ENCODE measurements at places on chromosomes 5 and 9.
A peak's percentile ranks its signal among the peaks of the same experiment; 100 is the strongest.

DNA sequence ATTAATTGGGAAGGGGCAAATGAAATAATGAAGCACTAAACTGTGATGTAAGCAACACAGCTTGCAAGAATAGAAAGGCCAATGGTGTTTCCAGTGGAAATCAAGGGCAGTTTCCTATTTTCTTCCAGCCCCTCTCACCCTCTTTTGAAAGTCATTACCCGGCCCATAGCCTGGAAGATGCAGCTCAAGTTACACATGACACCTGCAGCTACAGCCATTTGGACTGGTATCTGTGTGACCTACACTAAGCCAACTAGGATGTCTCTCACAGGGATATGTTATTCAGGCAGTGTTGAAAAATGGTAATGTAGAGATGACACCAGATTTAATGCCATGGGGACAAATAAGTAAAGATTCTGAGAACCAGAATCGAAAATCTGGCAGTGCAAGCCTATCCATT, 439.4 kb upstream of the ZNF462 start:
- DNase-seq, result no peak

GRCh38 chr9:115121181-115121580, 3.2 kb upstream of the TNC start:
- no peak for DNase-seq

DNA sequence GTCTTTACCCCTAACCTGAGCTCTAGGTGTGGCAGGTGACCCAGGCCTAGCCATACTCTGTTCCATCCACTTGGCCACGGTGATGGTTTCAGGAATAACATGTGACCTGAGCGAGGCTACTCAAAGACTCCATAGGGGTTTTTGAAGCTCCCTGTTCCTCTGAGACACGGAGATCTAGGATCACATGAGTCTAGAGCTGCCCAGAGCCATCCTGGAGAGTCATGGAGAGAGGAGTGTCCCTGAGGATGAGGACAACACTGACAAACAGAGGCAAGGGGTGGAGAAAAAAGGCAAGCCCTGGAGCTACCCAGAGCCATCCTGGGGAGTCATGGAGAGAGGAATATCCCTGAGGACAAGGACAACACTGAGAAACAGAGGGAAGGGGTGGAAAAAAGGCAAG, 29.5 kb upstream of the PCA3 start:
- no peak for DNase-seq

GRCh38 chr9:104850786-104851545, 77.0 kb downstream of the ABCA1 start:
- DNase-seq, result no peak

- no peak for DNase-seq
These were observed 101.1 kb upstream of the MEF2C start for GRCh38 chr5:88984040-88984439.

- DNase-seq, result no peak
These were observed 4.3 kb upstream of the GPX3 start for GRCh38 chr5:151015974-151016587.

- DNase-seq, result no peak
These were observed 281.1 kb downstream of the FER start for GRCh38 chr5:109028608-109029299.

- no peak for DNase-seq
These were observed 20.2 kb upstream of the CCDC192 start for GRCh38 chr5:127683008-127683407.

- no peak for DNase-seq
These were observed 54.6 kb downstream of the SUB1 start for GRCh38 chr5:32639943-32640342.

DNA sequence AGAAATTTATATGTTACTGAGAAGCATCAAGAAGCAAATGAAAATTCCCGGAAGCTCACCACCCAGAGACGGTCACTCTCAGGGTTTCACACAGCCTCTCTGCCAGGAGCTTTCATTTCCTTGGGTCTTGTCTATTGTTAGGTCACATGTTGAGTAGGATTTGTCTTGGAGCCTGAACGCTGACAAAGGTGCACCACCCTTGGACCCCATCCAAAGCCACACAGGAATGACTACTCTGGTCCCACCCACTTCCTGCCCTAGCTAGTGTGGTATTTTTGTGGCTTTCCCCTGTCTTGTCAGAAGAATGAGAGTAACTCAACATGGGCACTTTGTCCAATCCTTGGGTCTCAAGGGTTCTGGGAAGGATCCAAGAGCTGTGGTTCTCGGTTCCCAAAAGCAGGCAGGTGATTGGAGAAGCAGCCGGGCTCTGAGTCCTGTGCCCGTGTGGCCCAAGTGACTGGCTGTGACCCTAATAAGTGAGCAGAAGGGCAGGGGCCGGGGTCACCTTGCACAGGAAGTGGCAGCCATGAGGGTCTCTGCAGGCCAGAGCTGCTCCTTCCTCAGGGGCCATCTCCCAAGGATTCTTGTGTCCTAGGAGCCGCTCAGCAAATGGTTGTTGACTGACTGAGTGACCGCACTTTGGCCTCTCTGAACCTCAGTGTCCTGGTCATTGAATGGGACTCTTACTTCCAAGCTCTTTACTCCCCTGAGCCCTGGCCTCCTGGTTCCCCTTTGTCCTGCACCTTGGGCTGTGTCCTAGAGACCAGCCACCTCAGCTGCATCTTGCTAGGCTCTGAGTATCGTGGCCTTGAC, 6.9 kb downstream of the FGD3 start:
- DNase-seq, result peak; percentile 74

DNA sequence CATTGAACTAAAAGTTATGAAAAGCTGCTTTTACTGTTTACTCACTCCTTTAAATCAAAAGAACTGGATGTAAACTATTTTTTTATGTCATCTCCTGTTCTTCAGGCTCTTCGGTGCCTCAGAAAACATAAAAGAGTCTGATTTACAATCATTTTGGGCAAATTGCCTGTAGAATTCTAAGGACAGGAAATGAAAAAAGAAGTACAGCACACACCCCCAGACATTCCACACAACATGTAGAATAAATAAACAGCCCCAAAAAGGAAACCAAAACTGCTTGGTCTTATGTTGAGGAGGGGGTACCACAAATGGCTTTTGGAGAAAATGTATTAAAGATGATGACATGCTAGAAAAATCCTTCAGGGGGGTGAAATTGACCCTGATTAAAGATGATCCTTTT, 57.2 kb downstream of the ITGA1 start:
- DNase-seq, result no peak

- DNase-seq, result no peak
These were observed 6.9 kb downstream of the AK3 start for GRCh38 chr9:4734150-4734549.

DNA sequence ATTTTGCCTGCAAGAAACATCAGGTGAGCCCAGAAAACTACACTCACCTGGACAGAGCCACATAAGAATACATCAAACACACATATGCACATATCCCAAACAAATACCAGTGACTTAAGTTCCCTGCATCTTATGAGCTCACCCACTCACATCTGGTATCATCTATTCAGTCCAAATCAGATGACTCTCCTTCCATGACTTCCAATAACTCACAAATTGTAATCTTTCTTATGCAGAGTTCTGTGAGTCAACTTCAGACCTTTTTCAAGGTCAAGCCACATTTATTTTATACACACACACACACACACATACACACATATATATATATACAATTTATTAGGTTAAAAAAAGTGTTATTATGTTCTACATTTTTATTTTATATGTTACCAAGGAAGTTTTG, 1711.9 kb upstream of the CDH9 start:
- DNase-seq, result no peak

- no peak for DNase-seq
These were observed 60.0 kb upstream of the MINAR2 start for GRCh38 chr5:129687941-129688340.

- no peak for DNase-seq
These were observed 51.4 kb upstream of the IRX2 start for GRCh38 chr5:2802693-2803365.

- DNase-seq, result no peak
These were observed 199.2 kb downstream of the TRIO start for GRCh38 chr5:14342306-14342705.

DNA sequence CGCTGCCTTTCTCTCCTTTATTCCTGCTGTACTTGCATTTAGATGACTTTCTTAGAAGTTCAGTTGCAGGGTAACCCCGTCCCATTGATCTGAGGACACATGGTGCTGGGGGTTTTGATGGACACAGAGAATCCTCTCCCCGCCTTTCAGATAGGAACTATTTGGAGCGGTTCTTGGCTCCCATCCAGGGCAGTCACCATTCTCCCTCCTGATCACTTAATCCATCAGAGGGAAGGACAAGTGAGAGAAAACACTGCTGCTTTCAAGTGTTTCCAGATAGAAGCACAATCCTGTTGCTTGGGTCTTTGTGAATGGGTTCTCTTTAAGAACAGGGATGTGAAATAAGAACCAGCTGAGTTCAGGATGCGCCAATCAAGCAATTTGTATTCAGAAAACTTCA, 85.2 kb downstream of the IRX1 start:
- DNase-seq, result no peak

- no peak for DNase-seq
These were observed at the start of gene CNTFR for GRCh38 chr9:34589636-34590380. TSS of gene CNTFR (minus strand) at chr9:34589724. CDS start at chr9:34568981, 20,743 bp downstream.

DNA sequence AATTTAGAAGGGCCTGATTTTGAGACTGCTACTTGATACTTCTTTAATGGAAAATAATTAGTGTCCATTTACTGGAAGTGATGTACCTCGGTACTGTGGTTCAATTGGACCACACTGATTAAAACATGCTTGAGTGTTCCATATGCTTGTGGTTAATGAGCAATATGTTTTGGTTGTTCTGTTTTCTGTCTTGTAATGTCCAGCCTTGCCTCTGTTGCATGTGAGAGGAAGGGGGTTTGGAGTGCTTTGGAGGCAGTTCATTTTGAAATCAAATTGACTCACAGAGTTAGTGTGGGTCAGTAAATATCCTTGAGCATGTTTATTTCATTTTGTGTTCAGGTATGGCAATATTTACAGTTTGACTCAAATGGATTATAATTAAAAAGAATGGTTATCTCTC, 334.4 kb downstream of the ARHGEF28 start:
- no peak for DNase-seq

GRCh38 chr9:121700832-121701419, 49.5 kb downstream of the DAB2IP start:
- no peak for DNase-seq

GRCh38 chr5:643811-644271, 31.7 kb downstream of the CEP72 start:
- no peak for DNase-seq

GRCh38 chr9:13810510-13810909, 503.4 kb downstream of the NFIB start:
- DNase-seq, result no peak

GRCh38 chr5:143143973-143144372, 259.5 kb downstream of the NR3C1 start:
- DNase-seq, result no peak

DNA sequence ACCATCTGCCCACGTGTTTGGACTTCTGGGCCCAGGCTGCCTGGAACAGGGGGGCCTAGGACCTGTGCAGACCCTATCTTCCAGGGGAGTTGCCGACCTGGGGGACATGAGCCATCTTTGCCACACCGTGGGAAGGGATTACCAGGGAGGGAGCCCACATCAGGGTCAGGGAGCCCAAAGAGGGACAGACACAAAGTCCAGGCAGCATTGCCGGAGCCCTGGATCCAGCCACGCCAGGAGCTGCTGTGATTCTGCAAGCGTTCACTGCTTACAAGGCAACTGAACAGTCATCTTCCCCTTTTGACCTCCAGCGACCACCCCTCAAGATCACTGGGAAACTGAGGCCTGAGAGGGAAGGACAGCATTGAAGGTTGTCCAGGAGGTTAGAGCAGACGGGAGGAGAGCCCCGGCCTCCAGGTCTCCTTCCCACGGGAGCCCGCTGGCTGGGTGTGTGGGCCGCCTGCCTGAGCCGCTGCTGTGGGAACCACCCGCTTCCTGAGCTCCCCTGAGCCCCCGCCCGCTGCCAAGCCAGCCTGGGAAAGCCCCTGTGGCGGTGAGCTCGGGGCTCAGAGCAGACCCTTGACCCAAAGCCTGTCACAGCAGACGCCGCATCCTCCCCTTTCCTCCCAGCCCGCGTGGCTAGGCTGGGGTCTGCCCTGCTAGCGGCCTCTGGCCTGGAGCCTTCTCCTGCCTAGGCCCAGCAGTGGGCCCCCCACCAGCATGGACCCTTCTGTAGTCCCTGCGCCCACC, 17.1 kb upstream of the NOTCH1 start:
- no peak for DNase-seq

DNA sequence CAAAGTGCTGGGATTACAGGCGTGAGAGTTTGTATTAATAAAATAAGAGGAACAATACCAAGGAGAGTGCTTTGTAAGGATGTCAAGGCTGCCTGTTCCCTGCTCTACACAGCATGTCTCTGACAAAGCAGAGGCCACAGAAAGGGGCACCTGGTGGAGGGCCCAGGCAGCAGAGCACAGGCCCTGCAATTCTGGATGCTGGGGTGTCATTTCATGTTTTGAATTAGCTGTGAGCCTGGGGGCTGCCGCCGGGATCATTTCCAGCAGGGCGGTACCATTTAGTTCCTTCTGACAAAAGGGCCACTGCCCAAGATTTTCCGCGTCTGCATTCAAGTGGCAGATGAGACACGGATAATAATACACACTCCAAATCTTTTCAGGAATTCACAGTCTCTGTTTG, 396.9 kb downstream of the GADD45G start:
- no peak for DNase-seq

DNA sequence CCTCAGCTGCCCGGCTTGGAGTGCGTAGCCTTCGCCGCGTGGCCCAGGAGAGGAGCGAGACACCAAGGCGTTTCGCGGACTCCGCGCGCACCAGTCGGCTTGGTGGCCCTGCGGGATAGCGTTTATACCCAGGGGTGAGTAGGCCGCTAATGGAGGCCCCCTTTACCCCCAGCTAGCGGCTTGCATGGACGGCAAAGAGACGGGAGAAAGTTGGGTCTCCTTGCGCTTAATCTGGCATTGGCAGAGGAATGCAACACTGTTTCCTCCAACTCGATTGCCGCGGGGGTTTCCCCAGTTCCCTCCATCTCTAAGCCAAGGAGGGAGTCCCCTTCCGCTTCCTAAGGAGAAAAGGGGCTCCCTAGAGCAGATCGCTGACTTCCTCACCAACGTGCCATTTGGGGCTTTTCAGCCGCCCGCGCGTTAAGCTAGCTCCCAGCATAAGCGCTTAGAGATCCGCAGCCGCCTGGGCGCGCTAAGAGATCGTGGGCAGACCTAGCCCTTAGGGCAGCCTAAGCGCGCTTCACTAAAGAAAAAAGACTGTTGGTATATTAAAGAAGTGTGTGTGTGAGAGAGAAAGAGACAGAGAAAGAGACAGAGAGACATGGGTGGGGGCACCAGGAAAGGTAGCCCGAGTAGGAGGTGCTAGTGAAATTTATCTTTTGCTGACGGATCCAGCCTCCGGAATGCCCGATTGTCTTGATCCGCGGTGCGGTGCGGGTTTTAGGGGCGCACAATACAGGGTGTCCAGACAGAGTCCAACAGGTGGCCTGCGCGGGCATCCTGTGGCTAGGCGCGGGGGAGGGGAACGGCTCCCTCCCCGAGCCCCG, 597.9 kb upstream of the SGCD start:
- no peak for DNase-seq

GRCh38 chr5:1479581-1480188, 34.4 kb upstream of the SLC6A3 start:
- DNase-seq, result no peak

DNA sequence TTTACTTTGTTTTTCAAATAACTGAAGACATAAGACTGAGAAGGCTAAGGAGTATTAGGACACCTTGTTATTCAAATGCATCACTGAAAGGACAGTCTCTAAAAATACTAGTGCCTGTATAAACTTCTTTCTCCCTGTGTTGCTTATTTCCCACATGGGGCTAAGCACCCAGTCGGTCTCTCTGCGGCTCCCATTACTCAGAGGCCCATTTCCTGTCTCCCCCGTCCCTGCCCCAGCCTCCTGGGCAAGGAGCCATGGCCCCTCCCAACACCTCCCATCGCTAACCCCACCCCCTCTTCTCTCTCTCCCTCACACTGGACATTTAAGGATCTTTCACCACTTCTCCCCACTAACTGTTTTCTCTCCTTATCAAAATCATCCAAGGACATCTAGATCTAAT, 81.9 kb downstream of the EBF1 start:
- no peak for DNase-seq
